ENCODE measurements at places on chromosomes 1 and 21.

- DNase-seq: no peak
Observed at GRCh38 chr1:18132711-18133541, 25.3 kb downstream of the IGSF21 start.

GRCh38 chr1:229480495-229480894 lies 27.6 kb downstream of the NUP133 start:
- no peak for DNase-seq

GRCh38 chr21:45330851-45331261 lies 43.2 kb upstream of the POFUT2 start:
- no peak for DNase-seq

- DNase-seq: no peak
Observed at GRCh38 chr1:67892476-67893125, 59.3 kb upstream of the GNG12 start.

GRCh38 chr1:149916193-149916897 lies 1.3 kb downstream of the SV2A start:
- DNase-seq: no peak

DNA sequence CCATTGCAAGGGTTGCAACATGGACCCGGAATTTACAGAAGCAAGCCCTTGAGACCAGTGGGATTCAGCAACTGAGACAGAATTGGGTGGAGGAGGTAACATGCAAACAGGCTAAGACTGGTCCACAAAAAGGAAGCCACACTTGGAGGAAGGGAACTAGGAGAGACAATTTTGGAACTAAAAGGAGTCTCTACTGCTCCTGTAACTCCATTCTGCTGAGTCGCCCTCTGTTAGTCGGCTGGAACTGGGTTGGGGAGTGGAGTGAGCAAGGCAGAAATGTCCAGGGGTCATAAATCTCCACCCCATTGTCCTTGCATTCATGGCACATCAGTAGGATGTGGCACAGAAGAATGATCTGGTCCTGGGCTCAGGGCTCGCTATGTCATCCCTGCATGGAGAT lies 5.1 kb downstream of the LAMB3 start:
- peak; percentile 9 for DNase-seq

DNA sequence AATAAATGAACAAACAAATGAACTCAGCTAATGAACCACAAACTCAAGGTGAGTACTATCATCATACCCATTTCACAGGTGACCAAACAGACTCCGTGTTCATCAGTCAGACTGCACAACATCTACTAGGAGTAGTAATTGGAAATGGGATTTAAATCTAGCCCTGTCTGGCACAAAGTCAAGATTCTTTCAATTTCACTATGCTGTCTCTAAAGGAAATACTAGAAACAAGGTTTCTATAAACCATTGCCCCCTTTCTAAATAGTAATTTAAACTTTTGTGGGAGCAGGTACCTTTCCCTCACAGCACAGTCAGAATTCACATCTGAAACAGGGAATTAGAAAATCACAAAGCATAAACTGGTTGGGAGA lies 160.3 kb downstream of the TGFBR3 start:
- DNase-seq: no peak

DNA sequence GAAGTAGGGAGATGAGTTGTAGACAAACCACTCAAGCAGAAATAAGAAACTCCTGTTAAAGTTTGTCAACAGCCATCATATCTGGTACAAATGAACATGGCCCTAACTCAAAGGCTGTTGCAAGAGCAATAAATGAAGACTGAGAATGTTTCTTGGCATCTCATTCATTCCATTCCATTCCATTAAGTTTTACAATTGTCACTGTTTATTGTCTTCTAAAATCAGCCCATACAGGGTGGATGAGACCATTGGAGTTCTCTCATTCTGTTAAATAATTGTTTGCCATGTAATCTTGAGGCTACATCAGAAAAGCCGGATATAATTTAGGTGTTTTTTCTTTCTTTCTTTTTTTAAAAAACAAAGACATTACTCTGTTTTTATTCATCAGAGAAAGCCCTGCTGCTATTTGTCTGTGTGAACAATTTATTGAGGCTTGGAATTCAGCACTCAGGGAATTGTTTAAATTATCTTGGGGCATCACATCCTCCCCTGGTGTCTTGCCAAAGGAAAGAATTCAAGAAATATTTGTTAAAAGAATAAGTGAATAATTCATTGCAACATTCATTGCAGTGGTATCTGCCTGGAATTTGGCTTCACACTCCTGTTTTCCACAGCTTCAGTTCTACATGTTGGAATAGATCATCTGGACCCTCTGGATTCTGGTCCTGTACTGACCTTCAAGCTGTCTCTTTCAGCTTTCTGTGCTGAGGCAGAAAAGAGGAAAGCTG lies 604.5 kb downstream of the PLPP3 start:
- DNase-seq: peak; percentile 82

- no peak for DNase-seq
Observed at GRCh38 chr1:206500046-206500445, 7.3 kb upstream of the RASSF5 start.

DNA sequence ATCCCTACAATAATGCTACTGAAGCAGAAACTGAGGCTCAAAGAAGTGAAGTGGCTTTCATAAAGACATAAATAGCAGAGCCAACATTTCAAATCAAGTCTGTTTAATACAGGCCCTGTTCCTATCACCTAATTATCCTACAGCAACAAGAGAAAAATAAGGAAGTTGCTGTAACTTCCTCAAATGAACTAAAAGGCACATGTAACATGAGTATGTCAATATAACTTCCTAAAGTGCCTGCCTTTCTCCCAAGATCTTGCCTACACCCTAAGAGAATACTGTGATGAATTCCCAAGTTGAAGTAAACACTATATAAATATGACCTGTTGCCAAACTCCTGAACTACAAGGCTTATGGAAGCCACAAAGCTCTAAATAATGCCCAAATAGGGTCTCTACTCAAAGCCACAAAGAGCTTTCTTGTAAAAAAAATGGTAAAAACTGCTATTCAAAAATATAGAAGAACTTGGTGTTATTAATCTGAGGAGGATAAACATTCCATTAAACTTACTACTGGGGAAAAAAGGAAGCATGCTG lies 8.6 kb downstream of the BEND5 start:
- DNase-seq: no peak

GRCh38 chr1:151461694-151462093 lies 2.4 kb upstream of the POGZ start:
- DNase-seq: no peak

DNA sequence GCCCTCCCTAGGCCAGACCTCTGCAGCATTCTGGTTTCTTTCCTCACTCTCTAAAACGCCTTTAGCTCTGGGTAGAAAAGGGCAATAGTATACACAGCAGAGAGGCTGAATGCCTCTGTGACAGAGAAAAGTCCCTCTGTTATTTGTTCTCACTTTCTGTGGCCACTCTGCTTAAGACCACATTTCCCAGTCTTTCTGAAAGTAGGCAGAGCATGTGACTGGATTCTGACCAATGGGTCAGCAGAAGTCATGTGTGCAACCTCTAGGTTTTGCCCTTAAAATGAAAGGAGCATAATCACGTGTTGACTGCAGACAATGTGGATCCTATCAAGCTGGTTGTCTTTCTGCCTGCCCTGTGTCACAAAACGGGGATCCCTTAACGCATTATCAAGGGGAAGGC lies 79.7 kb upstream of the MARK1 start:
- DNase-seq: no peak

DNA sequence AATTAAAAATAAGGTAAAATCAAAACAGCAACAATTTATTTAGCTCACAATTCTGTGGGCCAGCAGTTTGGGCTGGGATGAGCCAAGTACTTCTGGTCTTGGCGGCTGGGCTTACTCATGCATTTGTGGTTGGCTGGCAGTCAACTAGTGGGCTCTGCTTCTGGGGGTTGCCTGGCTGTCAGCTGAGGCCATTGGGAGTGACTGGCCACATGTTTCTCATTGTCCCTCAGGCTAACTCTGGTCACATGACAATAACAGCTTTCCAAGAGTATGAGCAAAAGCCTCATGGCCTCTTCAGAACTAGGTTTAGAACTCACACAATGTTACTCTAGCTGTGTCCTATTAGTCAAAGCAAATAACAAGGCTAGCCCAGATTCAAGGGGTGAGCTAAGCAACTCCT lies 15.6 kb upstream of the CHIA start:
- DNase-seq: no peak

- DNase-seq: no peak
Observed at GRCh38 chr1:37035796-37036666, 1.7 kb upstream of the GRIK3 start.

DNA sequence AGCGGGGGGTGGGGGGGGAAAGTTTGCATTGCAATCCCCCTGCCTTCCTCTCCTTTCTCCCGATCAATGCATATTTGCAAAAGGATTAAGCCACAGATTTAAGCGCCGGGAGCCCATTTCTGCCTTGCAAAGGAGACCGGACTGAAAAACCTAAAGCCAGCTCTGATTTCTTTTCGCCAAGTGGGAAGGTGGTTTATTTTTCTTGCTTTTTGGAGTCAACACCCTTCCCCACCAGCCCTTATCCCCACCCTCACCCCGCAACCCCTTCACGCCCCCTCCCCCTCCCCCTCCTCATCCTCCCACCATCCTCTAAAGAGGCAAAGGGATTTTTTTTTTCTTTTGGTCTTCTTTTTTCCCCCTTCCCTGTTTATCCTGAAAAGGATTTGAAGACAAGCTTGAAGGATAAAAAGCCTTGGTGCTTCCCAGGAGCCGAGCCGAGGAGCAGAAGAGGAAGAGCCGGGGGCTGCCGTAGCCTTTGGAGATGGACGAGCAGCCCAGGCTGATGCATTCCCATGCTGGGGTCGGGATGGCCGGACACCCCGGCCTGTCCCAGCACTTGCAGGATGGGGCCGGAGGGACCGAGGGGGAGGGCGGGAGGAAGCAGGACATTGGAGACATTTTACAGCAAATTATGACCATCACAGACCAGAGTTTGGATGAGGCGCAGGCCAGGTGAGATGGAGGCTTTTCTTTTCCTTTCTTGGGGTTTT lies 513 bp downstream of the PBX1 start:
- DNase-seq: peak; percentile 71

- no peak for DNase-seq
Observed at GRCh38 chr1:33390542-33390941, 40.4 kb downstream of the PHC2 start.

- no peak for DNase-seq
Observed at GRCh38 chr1:231203259-231204057, 37.6 kb upstream of the GNPAT start.

DNA sequence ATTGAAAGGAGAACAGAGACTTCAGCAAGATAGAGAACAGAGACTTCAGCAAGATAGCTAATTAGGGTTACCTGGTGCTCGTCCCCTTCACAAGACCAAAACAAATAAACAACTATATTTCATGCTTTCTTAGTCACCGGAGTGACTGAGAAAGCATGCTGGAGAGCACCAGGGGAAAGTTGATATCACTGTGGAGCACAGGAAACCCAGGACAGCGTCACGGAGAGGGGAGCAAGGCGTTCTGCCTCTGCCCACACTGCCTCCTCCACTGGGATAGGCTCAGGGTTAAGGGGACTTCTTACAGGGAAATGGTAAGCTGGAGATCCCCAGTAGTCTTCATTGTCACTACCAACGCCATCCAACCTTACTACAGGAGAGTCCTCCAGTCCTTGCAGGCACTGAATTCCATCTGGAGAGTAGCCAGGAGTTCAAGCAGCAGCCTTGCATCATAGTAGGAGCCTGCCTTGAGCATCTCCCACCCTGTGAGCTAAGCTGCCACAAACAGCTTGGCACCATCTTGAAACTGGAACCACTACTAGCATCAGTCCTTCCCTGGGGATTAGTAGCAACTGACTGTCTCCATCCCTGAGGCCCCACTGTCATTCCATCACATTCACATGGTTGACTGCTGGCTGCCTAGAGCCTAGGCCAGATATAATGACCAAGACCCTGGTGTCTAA lies 239.4 kb downstream of the PLPP3 start:
- no peak for DNase-seq

- DNase-seq: no peak
Observed at GRCh38 chr1:232786845-232787455, 18.3 kb upstream of the MAP10 start.

- DNase-seq: no peak
Observed at GRCh38 chr21:25420831-25421230, 186.4 kb downstream of the MRPL39 start.

DNA sequence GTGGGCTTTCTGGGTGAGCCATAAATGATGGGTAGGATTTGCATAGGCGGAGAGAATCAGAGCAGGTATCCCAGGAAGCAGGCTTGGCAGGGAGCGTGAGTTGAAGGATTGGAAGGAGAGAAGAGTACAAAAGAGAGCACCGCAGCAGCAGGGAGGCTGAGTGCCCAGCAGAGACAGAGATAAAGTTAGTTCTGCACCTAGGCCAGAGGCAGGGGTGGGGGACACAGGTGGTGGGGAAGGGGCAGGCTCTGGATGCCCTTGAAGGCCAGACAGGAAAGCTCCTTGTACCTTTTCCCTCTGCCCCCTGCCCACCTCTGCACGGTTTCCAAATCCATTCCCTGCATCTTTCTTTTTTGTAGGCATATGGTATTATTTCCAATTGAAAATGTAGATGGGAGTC lies 33.0 kb upstream of the TRABD2B start:
- DNase-seq: no peak

- no peak for DNase-seq
Observed at GRCh38 chr1:86507935-86508582, 38.8 kb upstream of the CLCA4 start.

DNA sequence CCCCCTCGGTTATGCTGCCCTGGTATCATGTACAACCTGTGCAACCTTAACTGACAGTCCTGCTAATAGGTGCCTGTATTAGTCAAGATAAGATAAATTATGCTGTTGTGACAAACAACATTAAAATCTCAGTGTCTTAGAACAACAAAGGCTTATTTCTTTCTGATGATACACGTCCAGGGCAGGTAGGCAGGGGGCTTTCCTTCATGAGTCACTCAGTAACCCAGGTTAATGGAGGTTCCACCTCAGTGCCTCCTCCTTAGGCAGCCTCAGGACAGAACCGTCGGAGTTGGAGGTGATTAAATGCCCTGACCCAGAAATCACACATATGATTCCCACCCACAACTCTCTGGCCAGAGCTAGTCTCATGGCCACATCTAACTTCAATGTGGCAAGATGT lies 94.6 kb upstream of the CASZ1 start:
- DNase-seq: peak; percentile 27

GRCh38 chr1:47821760-47822159 lies 175.4 kb downstream of the TRABD2B start:
- no peak for DNase-seq

DNA sequence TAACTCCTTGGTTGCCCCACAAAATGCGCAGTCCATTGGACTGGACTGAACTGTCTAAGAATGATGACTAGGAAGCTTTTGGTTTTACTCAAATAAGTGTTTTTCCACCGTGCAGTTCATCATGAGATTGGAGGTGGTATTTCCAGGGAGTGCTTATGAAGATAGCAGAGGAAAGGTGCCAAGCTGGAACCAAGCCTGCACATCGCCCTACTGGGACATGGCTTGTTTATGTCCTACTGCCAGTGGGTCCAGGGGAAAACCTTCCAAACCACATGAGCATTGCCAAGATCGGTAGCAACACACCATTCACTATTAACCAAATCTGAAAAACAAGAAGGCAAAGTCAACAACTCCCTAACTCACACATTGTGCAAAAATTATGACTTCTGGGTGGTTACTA lies 54.7 kb upstream of the DSCAM start:
- no peak for DNase-seq

- no peak for DNase-seq
Observed at GRCh38 chr1:209597499-209597898, 14.0 kb downstream of the CAMK1G start.
